ENCODE measurements at places on chromosomes 4 and X.

- DNase-seq, result no peak
Observed at GRCh38 chr4:118738090-118738489, 52.9 kb downstream of the METTL14 start.

DNA sequence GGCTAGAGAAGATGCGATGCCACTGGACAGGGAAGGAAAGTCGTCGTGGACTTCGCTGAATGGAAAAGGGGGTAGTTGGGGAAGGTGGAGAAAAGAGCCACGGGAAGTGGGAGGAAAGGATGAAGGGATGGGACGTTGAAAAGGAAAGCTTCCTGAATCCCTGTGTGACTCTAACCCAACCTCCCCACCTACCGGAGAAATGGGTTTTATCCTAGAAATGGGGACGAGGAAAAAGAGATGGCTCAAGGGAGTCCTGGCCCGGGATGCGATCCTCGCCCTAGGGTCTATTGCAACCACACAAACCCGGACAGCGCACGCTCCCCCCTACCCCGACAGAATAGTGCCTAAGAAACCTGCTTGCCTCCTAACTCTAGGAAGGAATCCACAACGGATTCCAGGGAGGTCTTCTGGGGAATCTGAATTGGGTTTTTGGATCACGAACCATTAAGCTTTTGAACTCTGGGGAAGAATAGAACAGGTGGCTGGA is 738 bp upstream of the TSPAN5 start:
- no peak for DNase-seq

GRCh38 chrX:148885203-148885602 is 384.8 kb downstream of the AFF2 start:
- DNase-seq, result no peak

DNA sequence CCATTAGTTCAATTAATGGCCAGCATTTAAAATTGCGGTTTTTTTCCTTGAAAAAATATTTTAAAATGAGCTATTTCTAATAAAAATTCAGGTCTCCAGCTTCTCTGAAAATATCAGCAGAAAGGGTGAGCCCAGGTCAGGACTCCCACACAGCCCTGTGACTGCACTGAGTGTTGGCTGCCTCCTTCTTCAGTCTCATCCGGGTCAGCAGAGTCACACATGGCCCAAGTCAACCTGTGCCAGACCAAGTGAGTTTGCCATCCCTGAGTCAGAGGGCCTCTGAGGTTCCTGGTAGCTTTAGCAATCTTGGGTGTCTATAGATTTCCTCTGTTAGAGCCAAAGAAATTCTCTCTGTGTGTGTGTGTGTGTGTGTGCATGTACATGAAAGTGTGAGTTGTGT is 22.1 kb upstream of the MSX1 start:
- DNase-seq, result no peak

DNA sequence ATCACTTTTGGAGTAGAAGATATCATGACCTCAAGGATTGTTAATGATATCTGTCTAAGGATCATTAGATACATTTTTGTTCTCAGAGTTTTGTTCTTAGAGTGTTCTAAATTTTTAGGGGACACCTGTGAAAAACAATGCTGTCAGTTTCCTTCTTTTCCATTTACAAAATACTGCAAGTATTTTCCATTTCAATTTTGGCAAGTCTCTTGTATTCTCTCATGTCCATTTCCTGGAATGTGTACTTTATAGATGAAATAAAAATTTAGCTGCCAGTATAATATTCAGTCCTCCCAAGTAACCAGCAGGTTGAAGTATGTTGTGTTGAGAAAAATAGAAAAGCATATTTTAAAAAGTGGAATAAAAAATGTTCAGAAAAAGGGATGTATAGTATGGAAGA is 117.9 kb upstream of the HPGD start:
- DNase-seq, result no peak

DNA sequence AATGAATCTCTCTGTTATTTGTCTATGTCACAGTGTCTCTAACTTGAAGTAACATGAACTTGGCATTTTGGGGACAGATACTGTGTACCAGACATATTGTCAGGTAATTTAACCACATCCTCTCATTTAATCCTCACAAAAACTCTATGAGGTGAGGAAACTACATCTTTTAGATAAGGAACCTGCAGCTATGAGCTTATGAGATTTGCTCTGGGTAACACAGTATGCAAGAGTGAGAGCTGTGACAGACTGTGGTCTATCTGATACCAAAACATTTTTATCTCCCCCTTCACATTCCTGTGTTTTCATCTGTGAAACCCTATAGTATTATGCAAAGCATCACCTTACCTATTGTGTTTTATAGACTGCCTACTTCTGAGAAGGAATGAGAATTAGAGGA is 58.4 kb upstream of the HS3ST1 start:
- no peak for DNase-seq

GRCh38 chr4:7434766-7435150 is at the start of gene PSAPL1:
TSS of gene PSAPL1 (minus strand) at chr4:7434930. CDS start at chr4:7434879, 51 bp downstream.
- no peak for DNase-seq

- no peak for DNase-seq
Observed at GRCh38 chrX:37746951-37747350, 32.9 kb upstream of the CYBB start.

- DNase-seq, result peak; percentile 0
Observed at GRCh38 chrX:69616457-69617203, 717 bp downstream of the EDA start.

GRCh38 chr4:143587703-143588102 is 74.2 kb downstream of the SMARCA5 start:
- no peak for DNase-seq

- DNase-seq, result no peak
Observed at GRCh38 chrX:108557580-108557979, 117.9 kb downstream of the COL4A5 start.

- DNase-seq, result no peak
Observed at GRCh38 chr4:83932750-83933391, 397.0 kb downstream of the GPAT3 start.

- no peak for DNase-seq
Observed at GRCh38 chrX:38220024-38220414, 652 bp downstream of the SRPX start.

- no peak for DNase-seq
Observed at GRCh38 chrX:105375816-105376215, 155.3 kb upstream of the TEX13A start.

- DNase-seq, result no peak
Observed at GRCh38 chr4:150160473-150160872, 82.2 kb downstream of the DCLK2 start.

GRCh38 chr4:182056866-182057265 is 186.3 kb upstream of the TENM3 start:
- DNase-seq, result no peak

DNA sequence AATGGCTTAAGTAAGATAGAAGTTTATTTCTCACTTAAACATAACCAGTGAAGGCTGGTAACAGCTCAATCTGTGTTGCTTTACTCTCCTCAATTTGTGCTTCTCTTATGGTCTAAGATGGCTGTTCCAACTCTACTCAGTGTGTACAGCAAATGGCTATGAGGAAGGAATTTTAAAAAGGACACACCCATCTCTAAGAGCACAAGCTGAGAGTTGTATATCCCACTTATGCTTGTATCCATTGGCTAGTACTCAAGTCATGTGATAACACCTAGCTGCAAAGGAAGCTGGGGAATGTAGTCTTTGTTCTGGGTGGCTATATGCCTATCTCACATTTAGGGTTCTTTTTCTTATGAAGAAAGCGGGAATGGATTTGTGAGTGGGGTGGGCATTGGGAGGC is 63.3 kb downstream of the GPAT3 start:
- DNase-seq, result no peak

DNA sequence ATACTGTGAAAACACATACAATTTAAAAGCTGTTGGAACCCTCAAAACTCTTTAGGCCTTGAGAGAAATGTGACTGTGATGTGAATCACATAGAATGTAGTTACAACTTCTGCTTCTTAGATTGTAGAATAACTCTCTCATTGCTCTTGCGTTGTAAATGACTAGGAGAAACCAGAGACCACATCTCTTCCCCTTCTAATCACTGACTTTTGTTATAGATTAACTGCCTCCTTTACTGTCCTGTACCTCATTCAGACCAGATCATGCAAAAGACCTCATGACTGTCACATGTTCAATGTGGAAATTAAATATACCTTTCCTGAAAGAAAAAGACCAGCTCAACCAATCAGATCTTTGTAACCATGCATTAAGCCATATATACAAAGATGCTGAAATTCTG is 43.2 kb upstream of the NEIL3 start:
- DNase-seq, result no peak

DNA sequence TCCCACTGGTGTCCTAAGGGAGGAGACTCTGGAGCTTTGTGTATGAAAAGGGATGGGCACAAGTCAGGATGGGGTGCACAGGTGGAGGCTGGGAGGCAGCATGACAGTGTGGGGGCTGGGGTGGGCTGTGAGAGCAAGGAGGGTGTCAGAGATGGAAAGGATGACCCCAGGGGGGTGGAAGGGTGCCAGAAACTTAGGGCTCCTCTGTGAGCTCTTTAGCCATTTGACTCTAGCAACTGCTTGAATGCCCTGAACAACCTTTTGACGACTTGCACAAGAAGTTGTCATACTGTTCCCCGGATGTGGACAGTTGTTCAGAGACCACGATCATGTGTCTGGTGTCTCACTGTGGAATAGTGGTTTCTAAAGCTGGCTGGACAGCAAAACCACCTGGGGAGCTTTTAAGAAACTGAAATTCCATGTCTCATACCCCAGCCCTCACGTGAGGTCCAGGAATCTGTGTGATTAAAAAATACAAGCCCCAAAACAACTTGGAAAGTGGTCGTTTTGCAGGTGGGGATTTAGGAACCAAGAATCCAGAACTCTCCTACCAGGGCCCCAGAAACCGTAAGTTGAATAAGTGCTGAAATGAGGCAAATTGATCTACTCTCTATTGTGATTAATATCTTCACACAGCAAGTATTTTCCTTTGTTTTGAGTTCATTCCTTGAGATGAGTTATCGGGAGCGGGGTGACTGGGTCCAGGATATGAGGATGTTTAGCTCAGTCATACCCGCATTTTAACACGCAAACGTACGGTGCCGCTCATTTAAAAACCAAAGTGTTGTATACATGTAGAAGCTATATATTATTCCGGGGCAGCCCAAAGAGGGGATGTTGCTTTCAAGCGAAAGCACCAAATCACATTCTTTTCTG is 3.4 kb downstream of the RHOH start:
- peak; percentile 42 for DNase-seq

DNA sequence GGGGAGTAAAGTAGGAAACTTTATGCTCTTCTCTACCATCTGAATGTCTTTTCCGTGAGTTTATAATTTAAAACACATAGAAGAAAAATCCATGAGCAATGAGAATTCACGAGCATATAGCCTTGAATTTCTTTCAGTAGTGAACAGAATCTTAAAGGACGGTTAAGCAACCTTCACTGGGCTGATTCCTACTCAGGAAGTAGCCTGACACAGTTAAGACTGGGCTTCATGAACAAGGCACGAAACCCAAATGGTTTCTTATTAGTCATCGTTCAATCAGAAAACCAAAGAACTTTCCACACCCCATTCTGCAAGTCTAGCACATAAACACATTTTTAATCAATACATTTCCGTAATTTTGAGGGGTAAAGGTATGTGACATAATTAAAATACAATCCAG is 95.8 kb downstream of the SH3KBP1 start:
- no peak for DNase-seq

- no peak for DNase-seq
Observed at GRCh38 chr4:184315675-184316359, 98.1 kb upstream of the ENPP6 start.

- DNase-seq, result no peak
Observed at GRCh38 chr4:53497487-53498244, 93.6 kb downstream of the LNX1 start.

DNA sequence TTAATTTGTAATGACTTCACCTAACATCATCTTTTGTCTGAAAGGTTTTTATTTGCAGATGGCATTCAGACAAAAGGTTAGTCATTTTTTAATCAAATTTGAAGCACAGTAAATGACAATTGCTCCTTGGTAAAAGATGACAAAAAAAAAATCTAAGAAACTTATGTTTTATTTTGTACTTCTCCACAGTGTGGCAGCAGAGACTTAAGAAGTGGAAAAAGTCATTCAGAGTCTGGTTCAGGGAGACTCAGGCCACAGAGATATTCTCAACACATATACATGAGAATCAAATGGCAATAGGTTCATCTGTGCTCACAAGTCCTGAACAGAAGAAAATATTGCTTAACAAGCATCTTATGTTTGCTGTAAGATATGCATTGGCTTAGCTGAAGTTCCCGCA is 436.2 kb downstream of the KCNIP4 start:
- no peak for DNase-seq

DNA sequence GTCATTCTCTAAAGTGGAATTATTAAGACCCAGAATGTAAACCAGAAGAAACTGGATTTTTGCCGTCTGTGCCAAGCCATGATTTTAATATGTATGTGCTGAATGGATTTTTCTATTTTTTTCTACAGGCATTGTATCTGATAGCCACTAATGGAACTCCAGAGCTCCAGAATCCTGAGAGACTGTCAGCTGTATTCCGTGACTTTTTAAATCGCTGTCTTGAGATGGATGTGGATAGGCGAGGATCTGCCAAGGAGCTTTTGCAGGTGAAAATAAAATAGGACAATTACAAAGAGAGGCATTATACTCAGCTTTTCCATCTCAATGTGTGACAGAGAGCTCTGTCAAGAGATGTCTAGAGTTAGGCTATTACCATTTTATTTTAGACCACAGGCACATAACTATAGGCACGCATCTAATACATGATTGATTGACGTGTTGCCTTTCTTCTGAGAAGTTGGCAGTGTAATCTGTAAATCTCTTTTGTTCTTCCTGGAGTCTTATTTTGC is 53.9 kb downstream of the CAPN6 start:
- no peak for DNase-seq

GRCh38 chrX:107880054-107880610 is 54.5 kb downstream of the MID2 start:
- DNase-seq, result no peak

DNA sequence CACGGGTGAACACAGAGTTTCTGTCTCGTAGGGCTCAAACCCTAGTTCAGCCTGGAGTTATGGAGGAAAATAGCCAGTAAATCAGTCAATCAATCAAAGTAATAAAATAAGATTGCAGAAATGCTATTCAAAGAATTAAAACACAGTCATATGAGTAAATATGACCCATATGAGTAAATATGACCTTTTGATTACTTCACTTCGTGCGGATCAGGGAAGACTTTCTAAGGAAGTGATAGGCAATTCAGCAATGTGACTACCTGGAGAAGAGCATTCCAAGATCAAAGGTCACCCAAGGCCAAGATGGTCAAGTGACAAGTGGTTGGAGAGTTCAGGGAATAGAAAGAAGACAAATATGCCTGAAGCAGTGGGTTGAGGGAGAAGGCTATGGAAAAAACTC is 722.6 kb downstream of the ADGRL3 start:
- no peak for DNase-seq

DNA sequence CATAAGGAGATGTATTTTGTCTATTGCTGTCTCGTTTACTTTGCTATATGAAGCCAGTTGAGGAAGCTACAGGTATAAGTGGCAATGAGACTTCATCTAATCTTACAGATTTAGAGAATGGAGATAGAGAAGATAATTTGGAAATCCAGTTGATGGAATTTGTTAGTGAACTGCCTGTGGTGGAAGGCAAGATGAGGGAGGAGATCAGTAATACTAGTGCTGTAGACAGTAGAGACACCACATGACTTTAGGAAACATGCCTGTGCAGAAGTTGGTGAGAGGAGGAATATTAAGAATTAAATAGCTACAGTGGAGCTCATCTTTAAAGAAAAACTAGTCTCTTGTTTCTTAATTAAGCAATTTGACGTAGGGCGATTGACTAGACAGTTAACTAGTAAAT is 51.3 kb downstream of the RBPJ start:
- DNase-seq, result no peak
